Right cardiac atrium (tissue), 5 donors: ENCODE measurements at places on chromosomes 3 and 15. TPM values are rescaled to one million over a fixed set of nuclear protein-coding genes. Genes with fewer than 3 reads are reported as not detected.
A peak's percentile ranks its signal among the peaks of the same experiment; 100 is the strongest.

GRCh38 chr15:88912500-88912921, 668 bp downstream of the MFGE8 start:
- peak; percentile 63 for DNase-seq

- DNase-seq, result no peak
Measured at GRCh38 chr3:129440618-129441190, 680 bp downstream of the IFT122 start.

DNA sequence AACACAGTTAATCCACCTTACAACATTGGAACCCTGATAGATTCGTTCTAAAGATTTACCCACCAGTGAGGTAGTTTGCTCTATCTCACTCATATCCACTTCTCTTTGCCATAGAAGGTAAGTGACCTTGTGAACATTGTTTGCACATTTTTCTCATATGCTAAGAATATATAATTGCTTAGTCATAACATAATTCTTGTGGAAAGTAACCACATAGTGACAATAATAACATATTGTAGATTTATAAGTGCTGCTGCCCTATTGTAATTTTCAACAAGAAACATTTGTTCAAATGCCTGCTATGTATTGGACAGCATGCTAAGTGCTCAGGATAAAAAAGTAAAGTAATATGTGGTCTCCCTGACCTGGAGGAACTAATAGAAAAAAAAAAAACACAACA, 554.2 kb upstream of the KCNMB2 start:
- DNase-seq, result no peak

Gene NIT2
- total RNA-seq, result 41.7 TPM

- DNase-seq, result no peak
Measured at GRCh38 chr15:100686725-100687473, 84.5 kb downstream of the ASB7 start.

Gene ZNF501
- total RNA-seq, result 6.3 TPM

Gene OIP5
- total RNA-seq, result 0.25 TPM

DNA sequence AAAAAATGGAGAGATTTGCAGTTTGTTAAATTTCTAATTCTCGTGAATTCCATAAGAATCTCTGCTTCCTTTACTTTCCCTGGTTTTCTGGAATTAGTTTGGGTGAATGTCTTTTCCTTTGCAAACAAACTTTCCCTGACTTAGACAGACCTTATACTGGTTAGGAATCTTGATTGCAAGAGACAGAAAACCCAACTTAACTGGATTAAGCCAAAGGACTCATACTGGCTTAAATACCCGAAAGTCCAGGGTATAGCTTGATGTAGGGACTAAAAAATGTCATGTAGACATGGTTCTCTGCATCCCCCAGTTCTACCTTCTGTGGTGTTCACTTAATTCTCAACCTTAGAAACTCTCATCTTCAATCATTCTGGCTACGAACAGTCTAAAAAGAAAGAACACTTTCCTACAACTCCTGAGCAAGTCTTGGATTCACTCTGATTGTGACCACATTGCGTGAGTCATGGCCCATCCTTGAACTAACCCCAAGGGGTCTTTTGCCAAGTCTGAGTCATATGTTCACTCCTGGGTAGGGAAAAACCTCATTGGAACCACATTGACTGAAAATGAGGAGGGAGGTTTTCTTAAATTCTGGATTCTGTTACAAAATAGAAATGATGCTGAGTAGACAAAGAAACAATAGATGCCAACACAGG, 136.0 kb upstream of the DAZL start:
- DNase-seq, result no peak

Gene ZNF660
- total RNA-seq, result 2.2 TPM

Gene LDHAL6B
- total RNA-seq, result not detected

- no peak for DNase-seq
Measured at GRCh38 chr15:95644100-95644875, 686.2 kb upstream of the NR2F2 start.

DNA sequence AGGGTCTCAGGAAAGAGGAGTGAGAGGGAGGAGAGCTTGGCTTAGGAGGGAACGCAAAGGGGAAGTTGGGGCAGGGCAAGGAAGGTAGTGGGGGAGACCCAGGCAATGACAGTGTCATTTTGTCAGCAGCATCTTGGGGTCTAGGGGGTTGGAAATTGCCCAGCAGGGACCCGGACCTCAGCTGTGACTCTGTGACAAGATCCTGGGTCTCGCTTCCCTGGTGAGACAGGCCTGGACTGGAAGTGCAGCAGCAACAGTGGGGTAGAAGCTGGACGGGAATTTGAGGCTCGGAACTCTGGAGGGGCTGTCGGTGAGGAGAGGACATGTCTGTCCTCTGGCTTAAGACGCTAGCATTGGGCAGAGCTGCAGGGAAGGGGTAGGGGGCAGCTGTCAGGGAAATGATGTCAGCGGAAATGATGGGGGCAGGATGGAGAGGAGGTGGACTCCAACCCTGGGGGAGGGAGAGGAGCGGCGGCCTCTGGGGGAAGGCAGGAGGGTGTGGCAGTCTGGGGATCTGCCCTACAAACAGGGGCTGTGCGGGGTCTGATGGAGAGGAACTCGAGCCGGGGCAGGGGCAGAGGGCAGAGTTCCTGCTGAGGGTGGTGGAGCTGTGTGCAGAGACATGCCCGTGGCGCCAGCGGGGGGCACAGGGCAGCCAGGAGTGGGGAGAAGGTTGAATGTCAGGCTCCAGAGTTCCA, 12.3 kb downstream of the ANPEP start:
- DNase-seq, result peak; percentile 45

- no peak for DNase-seq
Measured at GRCh38 chr3:133055339-133055738, 17.1 kb downstream of the TMEM108 start.

GRCh38 chr3:135805752-135806151, 159.8 kb upstream of the PPP2R3A start:
- DNase-seq, result no peak

Gene ANKRD34C
- not detected for total RNA-seq

Gene IQCF5
- not detected for total RNA-seq

- no peak for DNase-seq
Measured at GRCh38 chr15:38849046-38849445, 284.4 kb upstream of the RASGRP1 start.

Gene STX19
- 0.28 TPM for total RNA-seq

GRCh38 chr3:11477407-11477911, 166.3 kb downstream of the VGLL4 start:
- DNase-seq, result no peak

Gene CCDC54
- not detected for total RNA-seq

DNA sequence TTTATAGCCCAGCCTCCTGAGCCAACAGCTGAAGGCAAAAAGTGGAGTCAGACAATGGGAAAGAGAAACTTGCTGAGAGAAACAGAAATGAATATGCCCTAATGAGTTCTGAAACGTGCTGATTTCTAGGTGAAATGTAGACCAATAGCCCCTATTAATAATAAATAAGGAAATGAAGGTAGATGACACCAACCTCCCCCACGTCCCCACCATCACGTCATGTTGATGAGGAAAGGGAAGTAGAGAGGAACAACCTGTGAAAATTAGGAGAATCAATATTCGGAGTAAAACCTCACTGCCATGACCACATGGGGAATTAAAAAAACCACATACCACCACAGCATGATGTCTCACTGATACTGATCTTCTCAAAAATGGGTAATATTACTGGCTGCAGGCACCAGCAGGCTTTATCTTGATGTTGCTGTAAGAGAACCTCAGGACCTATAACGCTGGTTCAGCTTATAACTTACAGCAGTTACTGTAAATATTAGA, 64.0 kb downstream of the KAT2B start:
- DNase-seq, result no peak

GRCh38 chr3:126432361-126433104, 37.8 kb downstream of the CFAP100 start:
- DNase-seq, result no peak

Gene UROC1
- not detected for total RNA-seq

Gene FMN1
- total RNA-seq, result 1.7 TPM

GRCh38 chr3:79369306-79369705, 398.5 kb downstream of the ROBO1 start:
- no peak for DNase-seq

DNA sequence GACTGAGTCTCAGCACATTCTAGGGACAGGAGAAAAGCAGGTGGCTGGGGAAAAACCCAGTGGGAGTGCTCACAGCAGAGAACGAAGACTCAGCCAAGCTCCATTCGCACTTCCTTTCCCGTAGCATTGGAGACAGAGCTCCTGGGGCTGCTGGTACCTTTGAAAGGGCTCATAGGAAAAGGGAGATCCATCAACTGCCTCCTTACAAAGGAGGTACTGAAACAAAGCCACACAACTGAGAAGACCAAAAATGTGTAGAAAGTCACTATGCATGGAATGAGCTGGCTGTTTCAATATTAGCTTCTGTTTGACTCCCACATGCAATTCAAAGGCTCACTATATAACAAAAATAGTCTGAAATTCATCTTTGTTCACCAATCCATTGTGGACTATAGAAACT, 16.9 kb downstream of the STIMATE start:
- no peak for DNase-seq

DNA sequence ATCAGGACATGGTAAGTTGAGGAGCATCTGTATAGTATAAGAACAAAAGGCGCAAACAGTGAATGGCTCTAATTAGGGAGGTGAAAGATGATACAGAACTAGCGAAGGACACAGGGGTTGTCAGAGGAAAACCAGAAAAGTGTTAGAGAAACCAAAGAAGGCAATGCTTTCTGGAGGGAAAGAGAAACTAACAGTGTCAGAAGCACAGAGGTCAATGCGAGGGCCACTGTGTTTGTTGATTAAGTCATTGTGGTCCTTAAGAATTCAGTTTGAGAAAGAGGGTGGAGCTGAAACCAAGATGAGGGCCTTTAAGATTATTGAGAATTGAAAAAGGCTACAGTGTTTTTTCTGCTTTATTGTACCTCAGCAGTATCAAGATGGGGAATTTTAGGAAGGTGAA, 28.8 kb downstream of the ATG7 start:
- DNase-seq, result no peak

- no peak for DNase-seq
Measured at GRCh38 chr3:78825858-78826215, 942.0 kb downstream of the ROBO1 start.

GRCh38 chr15:77506311-77507142, 85.8 kb downstream of the HMG20A start:
- DNase-seq, result peak; percentile 89

Gene PLS1
- total RNA-seq, result 2.4 TPM

- no peak for DNase-seq
Measured at GRCh38 chr15:81256916-81257315, 60.2 kb downstream of the IL16 start.

- DNase-seq, result no peak
Measured at GRCh38 chr3:197249542-197249941, 48.9 kb downstream of the DLG1 start.

GRCh38 chr15:40933517-40933902, 4.4 kb downstream of the DLL4 start:
- no peak for DNase-seq
